ENCODE measurements at places on chromosomes 4 and X. TPM values are rescaled to one million over a fixed set of nuclear protein-coding genes. Genes with fewer than 3 reads are reported as not detected.

- DNase-seq, result peak; percentile 34
Observed at GRCh38 chr4:188854436-188854835, 715.2 kb downstream of the TRIML1 start.

Gene UGT2B17
- not detected for total RNA-seq

- DNase-seq, result no peak
Observed at GRCh38 chrX:11349020-11349419, 55.8 kb downstream of the AMELX start.

GRCh38 chrX:147899379-147900114 lies 12.2 kb upstream of the FMR1 start:
- DNase-seq, result no peak

DNA sequence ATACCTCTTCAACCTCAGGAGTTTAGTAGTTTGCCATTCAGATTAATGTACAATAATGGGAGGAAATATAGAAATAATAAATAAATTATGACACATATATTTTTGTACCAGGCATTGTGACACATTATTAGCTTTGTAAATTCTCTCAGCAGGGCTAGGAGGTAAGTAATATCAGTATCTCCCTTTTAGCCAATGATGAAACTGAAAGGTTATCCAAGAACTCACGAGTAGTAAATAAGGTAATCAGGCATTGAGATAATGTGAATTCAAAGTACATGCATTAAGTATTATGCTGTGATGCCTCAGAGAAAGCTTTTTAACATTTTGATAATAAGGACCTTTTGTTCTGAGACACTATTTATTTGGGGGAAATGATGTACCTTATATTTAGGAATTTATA lies 5.3 kb upstream of the ARAP2 start:
- no peak for DNase-seq

DNA sequence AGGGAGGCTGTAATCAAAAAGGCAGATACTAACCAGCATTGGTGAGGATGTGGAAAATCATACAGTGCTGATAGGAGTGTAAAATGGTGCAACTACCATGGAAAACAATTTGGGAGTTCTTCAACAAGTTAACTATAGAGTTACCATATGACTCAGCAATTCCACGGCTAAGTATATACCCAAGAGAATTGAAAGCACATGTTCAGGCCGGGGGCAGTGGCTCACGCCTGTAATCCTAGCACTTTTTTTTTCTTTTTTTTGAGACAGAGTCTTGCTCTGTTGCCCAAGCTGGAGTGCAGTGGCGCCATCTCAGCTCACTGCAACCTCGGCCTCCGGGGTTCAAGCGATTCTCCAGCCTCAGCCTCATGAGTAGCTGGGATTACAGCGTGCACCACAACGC lies 15.0 kb upstream of the CD99L2 start:
- DNase-seq, result peak; percentile 42

- DNase-seq, result peak; percentile 65
Observed at GRCh38 chr4:158998624-158999023, 104.3 kb upstream of the RAPGEF2 start.

DNA sequence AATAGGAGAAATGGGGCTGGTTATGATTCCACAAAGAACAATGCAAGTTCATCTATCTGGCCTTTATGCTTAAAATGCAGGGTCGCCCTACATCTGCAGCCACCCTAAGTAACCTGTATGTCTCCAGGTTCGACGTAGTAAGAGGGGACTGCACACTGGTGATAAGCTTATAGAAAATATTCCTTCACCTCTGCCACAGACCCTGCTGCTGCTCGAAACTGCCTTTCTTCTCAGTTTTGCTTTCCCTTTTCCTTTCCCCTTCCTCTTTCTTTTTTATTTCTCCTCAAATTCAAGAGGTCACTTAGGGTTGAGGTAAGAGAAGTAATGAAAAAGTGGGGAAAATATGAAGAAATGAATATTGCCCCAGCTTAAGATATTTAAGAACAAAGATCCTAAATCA lies 123.5 kb downstream of the DCHS2 start:
- no peak for DNase-seq

Gene FAT4
- 44.9 TPM for total RNA-seq

Gene TENM3
- total RNA-seq, result 26.4 TPM

GRCh38 chrX:119067023-119067739 lies 5.6 kb upstream of the CT47C1 start:
- DNase-seq, result peak; percentile 43

- peak; percentile 21 for DNase-seq
Observed at GRCh38 chrX:71998836-71999509, 88.3 kb downstream of the NHSL2 start.

GRCh38 chr4:95545546-95545945 lies 3.2 kb downstream of the UNC5C start:
- DNase-seq, result no peak

- no peak for DNase-seq
Observed at GRCh38 chr4:44679060-44679459, 840 bp downstream of the GUF1 start.

Gene AASDH
- total RNA-seq, result 12.2 TPM

- DNase-seq, result peak; percentile 63
Observed at GRCh38 chr4:148025981-148026380, 294.1 kb downstream of the ARHGAP10 start.

DNA sequence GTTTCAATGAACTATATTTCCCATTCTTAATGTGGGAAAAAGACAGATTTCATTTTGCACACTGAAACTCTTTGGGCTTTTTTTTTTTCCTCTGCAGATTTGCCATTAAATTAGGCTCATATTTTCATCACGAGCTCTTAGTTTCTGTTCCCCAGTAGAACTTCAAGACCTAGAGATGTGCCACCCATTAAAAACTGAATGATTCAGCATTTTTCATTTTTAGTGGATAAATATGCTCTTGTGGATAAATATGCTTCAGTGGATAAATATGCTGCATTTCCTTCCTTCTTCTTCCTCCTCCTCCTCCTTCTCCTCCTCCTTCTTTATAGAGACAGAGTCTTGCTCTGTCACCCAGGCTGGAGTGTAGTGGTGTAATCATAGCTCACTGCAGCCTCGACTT lies 322.4 kb upstream of the PRKX start:
- no peak for DNase-seq

- DNase-seq, result peak; percentile 70
Observed at GRCh38 chr4:183256343-183256742, 63.7 kb downstream of the CLDN22 start.

- peak; percentile 5 for DNase-seq
Observed at GRCh38 chrX:39513836-39514235, 583.9 kb downstream of the BCOR start.

- DNase-seq, result no peak
Observed at GRCh38 chr4:15065516-15065915, 63.2 kb downstream of the CPEB2 start.

Gene FRYL
- total RNA-seq, result 32.2 TPM

Gene SEC24B
- total RNA-seq, result 19.9 TPM

GRCh38 chrX:74422576-74423288 lies 1.4 kb downstream of the SLC16A2 start:
- peak; percentile 55 for DNase-seq

- no peak for DNase-seq
Observed at GRCh38 chr4:147863111-147863747, 131.3 kb downstream of the ARHGAP10 start.

Gene CRMP1
- under 0.01 TPM for total RNA-seq

DNA sequence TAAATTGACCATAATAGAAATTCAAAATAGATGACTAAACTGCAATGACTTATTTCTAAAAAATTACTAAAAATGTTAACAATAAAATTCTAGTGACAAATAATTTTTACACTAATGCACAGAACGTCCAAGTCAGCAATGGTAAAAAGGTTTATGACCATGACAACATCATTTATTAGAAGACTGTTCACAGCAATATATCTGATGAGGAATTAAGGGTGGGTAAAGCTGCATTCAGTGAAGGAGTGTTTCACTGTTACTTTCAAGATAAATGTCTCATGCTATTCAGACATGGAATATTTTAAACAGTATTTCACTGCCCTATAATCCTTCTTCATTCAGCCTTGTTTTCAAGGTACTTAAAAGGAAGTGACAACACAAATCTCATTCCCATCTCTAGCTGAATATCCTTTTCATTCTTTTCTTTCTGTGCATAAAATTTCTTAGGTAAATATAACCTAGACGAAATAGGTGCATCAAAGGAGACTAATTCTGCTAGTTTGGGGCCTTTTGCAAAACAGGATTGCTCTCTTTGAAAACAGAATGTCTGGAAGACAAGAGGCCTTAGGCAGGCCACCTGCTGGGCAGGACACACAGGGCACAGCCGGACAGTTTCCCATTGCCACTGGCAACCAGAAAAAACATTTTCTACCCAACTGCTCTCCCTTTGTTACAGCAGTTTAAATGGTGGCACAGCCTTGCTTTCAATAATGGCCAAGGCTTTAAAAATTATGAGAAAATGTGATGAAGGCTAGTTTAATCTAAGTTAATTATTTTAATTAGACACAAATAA lies 600.3 kb downstream of the SPRY1 start:
- no peak for DNase-seq

GRCh38 chr4:185270885-185271284 lies 61.5 kb downstream of the SNX25 start:
- DNase-seq, result no peak

All from fibroblast of villous mesenchyme (primary cell).